Ovary (tissue), 10 donors: ENCODE measurements at places on chromosomes 1 and 21. TPM values are rescaled to one million over a fixed set of nuclear protein-coding genes. Genes with fewer than 3 reads are reported as not detected.

- H3K4me1 ChIP-seq = peaks cover 16% of the 10 kb centered on the region
- peak overlapping the region; percentile 91 for H3K27ac ChIP-seq
- peak overlapping the region; percentile 92 for H3K4me3 ChIP-seq
- no peaks in the 10 kb centered on the region for H3K27me3 ChIP-seq
- DNase-seq = peak; percentile 42
- no peaks in the 10 kb centered on the region for H3K36me3 ChIP-seq
These were observed 623 bp downstream of the CAPN2 start for GRCh38 chr1:223712850-223713474.

DNA sequence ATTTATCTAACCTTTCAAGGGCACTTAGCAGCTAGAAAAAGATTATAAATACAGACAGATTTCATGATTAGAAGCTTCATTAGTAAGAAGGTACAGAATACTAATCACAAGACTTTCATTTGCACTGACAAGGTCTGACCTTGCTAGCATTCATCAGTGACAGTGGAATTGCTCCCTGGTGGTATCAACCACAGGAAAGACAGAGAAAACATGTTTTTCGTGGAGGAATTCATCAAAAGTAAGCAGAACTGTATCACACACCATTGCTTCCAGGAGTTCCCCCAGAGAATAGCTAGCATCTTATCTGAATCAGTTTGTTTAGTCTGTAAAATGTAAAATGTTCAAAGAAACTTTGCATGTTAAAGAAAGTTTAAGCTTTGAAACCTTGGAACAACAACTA is 20.6 kb upstream of the CRB1 start:
- DNase-seq = no peak
- no peaks in the 10 kb centered on the region for H3K36me3 ChIP-seq
- no peak overlapping the region for H3K4me3 ChIP-seq
- H3K27me3 ChIP-seq = no peaks in the 10 kb centered on the region
- no peaks in the 10 kb centered on the region for H3K4me1 ChIP-seq
- H3K27ac ChIP-seq = no peak overlapping the region

GRCh38 chr1:162279136-162279498 is 97.5 kb downstream of the SPATA46 start:
- H3K4me1 ChIP-seq = no peaks in the 10 kb centered on the region
- no peaks in the 10 kb centered on the region for H3K27me3 ChIP-seq
- no peaks in the 10 kb centered on the region for H3K36me3 ChIP-seq
- DNase-seq = no peak

GRCh38 chr1:95852483-95853070 is 618.6 kb downstream of the RWDD3 start:
- no peak for DNase-seq
- no peaks in the 10 kb centered on the region for H3K36me3 ChIP-seq
- no peaks in the 10 kb centered on the region for H3K4me1 ChIP-seq
- H3K27me3 ChIP-seq = no peaks in the 10 kb centered on the region
- no peak overlapping the region for H3K4me3 ChIP-seq

GRCh38 chr1:26010825-26011224 is 10.8 kb upstream of the EXTL1 start:
- no peak overlapping the region for H3K4me3 ChIP-seq
- no peak for DNase-seq
- no peaks in the 10 kb centered on the region for H3K36me3 ChIP-seq
- H3K27ac ChIP-seq = no peak overlapping the region
- no peaks in the 10 kb centered on the region for H3K27me3 ChIP-seq

Gene HSD11B1
- total RNA-seq = 98.8 TPM
